ENCODE measurements at places on chromosomes 2 and 18. TPM values are rescaled to one million over a fixed set of nuclear protein-coding genes. Genes with fewer than 3 reads are reported as not detected.

ADGRF3 gene
- not detected for total RNA-seq

CDH20 gene
- total RNA-seq, result not detected

RAB17 gene
- 0.55 TPM for total RNA-seq

LHCGR gene
- total RNA-seq, result 0.40 TPM

RBM44 gene
- 0.20 TPM for total RNA-seq

REG3G gene
- total RNA-seq, result not detected

ABCB11 gene
- not detected for total RNA-seq

ZNF521 gene
- not detected for total RNA-seq

BMP10 gene
- not detected for total RNA-seq

DHRS9 gene
- total RNA-seq, result not detected

TRIM43B gene
- total RNA-seq, result not detected

SIX3 gene
- total RNA-seq, result 0.17 TPM

ALMS1 gene
- total RNA-seq, result 21.2 TPM

DNER gene
- total RNA-seq, result 111 TPM

PECR gene
- total RNA-seq, result 50.9 TPM

TMEM163 gene
- total RNA-seq, result not detected

RAPGEF4 gene
- 10.8 TPM for total RNA-seq

GNLY gene
- total RNA-seq, result not detected

RAB6D gene
- total RNA-seq, result 0.10 TPM

MAB21L4 gene
- total RNA-seq, result not detected

ITPRIPL1 gene
- total RNA-seq, result not detected

LBX2 gene
- 0.95 TPM for total RNA-seq

NT5DC4 gene
- total RNA-seq, result not detected

CXCR4 gene
- not detected for total RNA-seq

INHBB gene
- total RNA-seq, result 0.07 TPM

CHAC2 gene
- 26.1 TPM for total RNA-seq

MRO gene
- total RNA-seq, result not detected

UGT1A4 gene
- not detected for total RNA-seq

ASPRV1 gene
- total RNA-seq, result 0.12 TPM

KCNJ3 gene
- not detected for total RNA-seq

LOXHD1 gene
- total RNA-seq, result not detected

SULT1C2 gene
- total RNA-seq, result not detected

SH3BP4 gene
- 28.2 TPM for total RNA-seq
